NCI-H774 (cell line): ENCODE measurements at places on chromosomes 5 and 9.

- DNase-seq = no peak
Measured at GRCh38 chr5:173868096-173868880, 19.9 kb upstream of the CPEB4 start.

- peak; percentile 39 for DNase-seq
Measured at GRCh38 chr5:133423618-133424282, 188.6 kb downstream of the FSTL4 start.

DNA sequence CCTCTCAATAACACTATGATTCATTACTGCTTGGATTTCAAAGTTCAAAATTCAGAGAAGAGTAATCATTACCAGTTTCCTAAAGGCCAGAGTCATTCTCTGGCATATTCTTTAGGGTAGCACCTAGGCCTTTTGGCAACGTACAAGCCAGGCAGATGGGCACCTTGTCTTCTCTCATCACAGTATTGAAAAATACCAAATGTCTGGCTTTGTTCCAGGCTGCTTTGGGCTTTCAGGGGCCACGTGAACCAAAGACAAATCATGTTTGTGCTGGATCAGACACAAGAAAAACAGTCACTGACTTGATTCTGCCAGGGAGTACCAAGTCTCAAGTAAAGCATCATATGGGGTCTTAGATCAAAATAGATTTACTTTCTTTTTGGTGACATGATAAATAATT is 15.5 kb downstream of the MEGF9 start:
- no peak for DNase-seq

GRCh38 chr5:129046151-129046550 is 48.4 kb upstream of the ISOC1 start:
- DNase-seq = no peak
